ENCODE measurements at places on chromosomes 11 and 22.

- DNase-seq: no peak
Measured at GRCh38 chr11:105456950-105457349, 152.9 kb upstream of the GRIA4 start.

DNA sequence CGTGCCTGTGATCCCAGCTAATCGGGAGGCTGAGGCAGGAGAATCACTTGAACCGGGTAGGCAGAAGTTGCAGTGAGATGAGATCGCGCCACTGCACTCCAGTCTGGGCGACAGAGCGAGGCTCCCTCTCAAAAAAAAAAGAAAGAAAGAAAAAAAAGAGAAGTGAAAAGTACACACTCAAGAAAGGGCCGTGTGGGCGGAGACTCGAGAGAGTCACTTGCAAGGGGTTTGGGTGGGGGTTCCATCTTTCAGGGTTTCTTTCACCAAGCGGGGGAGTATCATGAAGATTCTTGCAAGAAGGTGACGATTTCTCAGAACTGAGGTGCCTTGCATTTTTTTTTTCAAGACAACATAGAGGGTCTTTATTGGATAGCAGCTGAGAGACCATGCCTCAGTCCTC lies 4.0 kb upstream of the IFITM5 start:
- no peak for DNase-seq

- no peak for DNase-seq
Measured at GRCh38 chr11:64056213-64056785, 20.6 kb downstream of the FLRT1 start.

GRCh38 chr11:105673089-105673488 lies 63.2 kb downstream of the GRIA4 start:
- DNase-seq: peak; percentile 38

DNA sequence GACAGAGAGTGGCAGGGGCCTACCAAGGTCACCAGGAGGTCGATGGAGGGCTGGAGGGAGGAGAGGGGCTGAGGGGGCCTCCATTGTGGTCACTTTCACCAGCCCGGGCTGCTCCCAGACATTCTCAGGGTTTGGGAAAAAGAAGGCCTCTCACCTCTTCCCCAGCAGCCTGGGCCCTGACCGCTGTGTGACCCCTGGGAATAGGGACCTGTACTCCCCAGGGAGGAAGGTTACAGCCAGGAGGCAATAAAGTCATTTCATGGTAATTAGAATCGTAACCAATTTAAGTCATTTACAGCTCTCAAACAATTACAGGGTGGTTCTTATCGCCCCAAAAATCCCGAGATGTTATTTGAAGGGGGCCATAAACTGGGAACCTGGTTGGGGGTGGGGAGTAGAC lies 37.8 kb downstream of the ISX start:
- no peak for DNase-seq

GRCh38 chr11:67452141-67452952 lies at the start of gene GPR152:
Gene GPR152, minus strand, starts transcription at chr11:67452729. Its CDS starts 5 bp downstream, at chr11:67452724.
- peak; percentile 83 for DNase-seq

- no peak for DNase-seq
Measured at GRCh38 chr11:86069408-86070101, 671 bp upstream of the PICALM start.

- DNase-seq: peak; percentile 66
Measured at GRCh38 chr11:64665411-64665821, 57.6 kb downstream of the NRXN2 start.

DNA sequence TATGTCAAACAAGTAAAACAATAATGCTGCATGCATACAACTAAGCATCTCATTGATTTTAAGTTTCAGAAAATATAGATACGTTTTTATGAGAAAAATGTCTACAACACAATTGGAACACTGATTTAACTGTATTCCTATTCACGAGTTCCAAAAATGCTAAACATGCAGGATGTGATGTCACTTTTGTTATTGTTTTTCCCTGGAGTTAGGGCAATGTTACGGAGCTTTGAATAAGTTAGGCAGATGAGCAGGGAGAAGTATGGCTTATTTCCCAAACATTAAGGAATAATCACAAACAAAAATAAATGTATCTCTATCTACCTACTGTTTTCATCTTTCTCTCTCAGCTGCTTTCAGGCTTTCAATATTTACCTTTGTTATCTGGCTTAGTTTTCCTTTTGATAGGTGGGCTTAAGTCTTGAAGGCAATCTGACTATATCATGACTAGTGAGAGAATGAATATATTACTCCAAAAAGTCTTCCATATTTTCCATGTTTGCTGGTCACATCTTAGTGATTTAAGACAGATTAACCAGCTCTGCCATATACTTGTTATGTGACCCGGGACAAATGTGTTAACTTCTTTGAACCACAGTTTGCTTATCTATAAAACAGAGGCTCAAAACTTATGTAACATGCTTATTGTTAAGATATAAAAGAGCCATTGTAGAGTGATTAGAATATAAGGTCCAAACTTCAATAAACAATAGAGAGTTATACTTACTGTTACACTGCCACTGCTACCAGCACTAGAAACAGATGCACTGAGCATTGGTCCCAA lies 854.4 kb upstream of the CCDC90B start:
- no peak for DNase-seq

GRCh38 chr11:65422633-65423515 lies at the start of gene NEAT1:
Gene NEAT1, plus strand, starts transcription at chr11:65422798.
- peak; percentile 97 for DNase-seq

DNA sequence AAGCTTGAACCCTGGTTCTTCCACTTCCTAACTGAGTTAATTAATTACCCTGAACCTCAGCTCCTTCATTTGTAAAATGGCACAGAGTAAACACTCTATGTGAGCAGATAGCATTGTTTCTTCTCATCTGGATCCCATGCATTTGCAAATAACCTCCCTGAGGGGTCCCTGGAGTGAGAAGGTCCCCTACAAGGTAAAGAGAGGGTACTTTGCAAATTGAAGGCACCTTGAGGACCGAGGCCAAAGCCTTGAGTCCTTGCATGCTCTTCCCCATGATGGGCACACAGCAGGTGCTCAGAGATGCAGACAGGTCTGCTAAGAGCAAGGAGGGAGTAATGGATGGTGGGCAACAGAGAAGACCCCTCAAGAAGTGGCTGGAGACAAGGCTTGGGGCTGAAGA lies 33.2 kb downstream of the OTOG start:
- DNase-seq: no peak

GRCh38 chr22:39325392-39325932 lies 6.0 kb upstream of the RPL3 start:
- no peak for DNase-seq

Measured in aorta (tissue), 5 donors.